Esophagus muscularis mucosa (tissue), 4 donors: ENCODE measurements at places on chromosomes 12 and 14. TPM values are rescaled to one million over a fixed set of nuclear protein-coding genes. Genes with fewer than 3 reads are reported as not detected.

- H3K27me3 ChIP-seq, result no peaks in the 10 kb centered on the region
- no peak overlapping the region for H3K4me3 ChIP-seq
- H3K4me1 ChIP-seq, result peaks cover 28% of the 10 kb centered on the region
- no peak for DNase-seq
- H3K36me3 ChIP-seq, result no peaks in the 10 kb centered on the region
Observed at GRCh38 chr12:2547273-2548044, 247.3 kb upstream of the FKBP4 start.

The FGD4 gene
- total RNA-seq, result 33.0 TPM

The GYS2 gene
- total RNA-seq, result not detected

- no peaks in the 10 kb centered on the region for H3K4me1 ChIP-seq
- H3K27me3 ChIP-seq, result peaks cover 4% of the 10 kb centered on the region
- no peak overlapping the region for H3K4me3 ChIP-seq
- no peak overlapping the region for H3K27ac ChIP-seq
Observed at GRCh38 chr12:45089411-45090075, 38.6 kb upstream of the DBX2 start.

DNA sequence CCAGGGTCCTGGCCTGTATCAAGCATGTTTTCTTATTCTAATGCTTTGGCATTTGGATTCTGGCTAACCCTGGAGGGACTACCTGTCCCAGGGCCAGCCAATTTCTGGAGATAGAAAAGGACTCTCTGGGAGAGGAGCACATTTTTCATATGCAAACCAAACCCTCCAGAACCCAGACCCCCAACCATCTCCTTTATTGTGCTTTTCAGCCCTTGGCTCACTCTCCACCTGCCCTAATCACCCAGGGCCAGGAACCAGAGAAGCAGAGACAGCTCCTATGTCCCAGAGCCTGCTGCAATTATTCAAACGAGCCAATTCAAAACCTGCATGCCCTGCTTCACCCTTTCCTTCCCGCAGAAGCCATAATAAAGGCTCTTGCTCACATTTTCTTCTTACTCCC lies 23.8 kb downstream of the HSPB8 start:
- H3K36me3 ChIP-seq, result no peaks in the 10 kb centered on the region
- H3K4me3 ChIP-seq, result no peak overlapping the region
- peak overlapping the region; percentile 86 for H3K27ac ChIP-seq
- H3K4me1 ChIP-seq, result peaks cover 28% of the 10 kb centered on the region

GRCh38 chr14:53151523-53152183 lies 1.5 kb downstream of the DDHD1 start:
- H3K27ac ChIP-seq, result peak overlapping the region; percentile 97
- no peaks in the 10 kb centered on the region for H3K27me3 ChIP-seq
- peaks cover 32% of the 10 kb centered on the region for H3K4me1 ChIP-seq

The AQP2 gene
- total RNA-seq, result not detected

GRCh38 chr12:51009056-51009440 lies 17.1 kb downstream of the SLC11A2 start:
- no peak overlapping the region for H3K4me3 ChIP-seq
- H3K27me3 ChIP-seq, result no peaks in the 10 kb centered on the region
- no peak overlapping the region for H3K27ac ChIP-seq
- peaks cover 42% of the 10 kb centered on the region for H3K36me3 ChIP-seq
